ENCODE measurements at places on chromosomes 13 and 19. TPM values are rescaled to one million over a fixed set of nuclear protein-coding genes. Genes with fewer than 3 reads are reported as not detected.
A peak's percentile ranks its signal among the peaks of the same experiment; 100 is the strongest.

- DNase-seq: no peak
- H3K4me3 ChIP-seq: no peak overlapping the region
- H3K36me3 ChIP-seq: no peaks in the 10 kb centered on the region
- no peaks in the 10 kb centered on the region for H3K27me3 ChIP-seq
- no peaks in the 10 kb centered on the region for H3K4me1 ChIP-seq
- no peak overlapping the region for H3K27ac ChIP-seq
These were observed 12.1 kb downstream of the PIN1 start for GRCh38 chr19:9847087-9847671.

- no peaks in the 10 kb centered on the region for H3K36me3 ChIP-seq
- no peak overlapping the region for H3K27ac ChIP-seq
- no peak overlapping the region for H3K4me3 ChIP-seq
- H3K27me3 ChIP-seq: no peaks in the 10 kb centered on the region
These were observed 2494.2 kb upstream of the PCDH20 start for GRCh38 chr13:63909726-63910375.

DNA sequence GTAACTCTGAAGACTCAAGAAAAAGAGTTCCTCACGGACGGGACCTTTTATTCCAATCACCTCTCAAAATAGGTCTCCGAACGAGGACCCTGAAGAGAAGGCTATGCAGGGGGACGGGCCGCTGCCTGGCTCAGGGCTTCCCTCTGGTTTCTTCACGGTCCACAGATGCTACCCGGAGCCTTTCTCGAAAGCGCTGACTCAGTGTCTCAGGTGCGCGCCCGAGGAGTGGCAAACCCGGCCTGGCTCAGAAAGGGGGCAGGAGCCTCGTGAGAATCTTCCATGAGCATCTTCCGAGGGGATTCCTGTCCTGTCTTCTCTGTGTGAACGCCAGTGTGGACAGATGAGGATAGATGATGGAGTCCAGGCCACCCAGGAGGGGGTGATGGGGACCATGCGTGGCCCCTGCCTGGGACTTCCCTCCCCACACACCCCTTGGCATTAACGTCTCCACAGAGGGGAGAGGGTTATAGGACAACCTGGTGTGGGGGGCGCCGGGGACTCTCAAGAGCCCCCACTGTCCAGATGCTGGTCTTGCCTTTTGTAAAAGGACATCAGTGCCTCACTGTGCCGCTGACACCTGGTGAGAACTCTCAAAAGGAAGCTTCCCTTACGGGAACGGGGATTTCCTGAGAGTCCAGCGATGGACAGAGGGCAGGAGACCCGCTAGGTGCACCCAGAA is 16.5 kb downstream of the LSM4 start:
- peaks cover 54% of the 10 kb centered on the region for H3K4me1 ChIP-seq
- H3K36me3 ChIP-seq: no peaks in the 10 kb centered on the region
- DNase-seq: no peak
- H3K27me3 ChIP-seq: no peaks in the 10 kb centered on the region
- H3K27ac ChIP-seq: peak overlapping the region; percentile 60

DNA sequence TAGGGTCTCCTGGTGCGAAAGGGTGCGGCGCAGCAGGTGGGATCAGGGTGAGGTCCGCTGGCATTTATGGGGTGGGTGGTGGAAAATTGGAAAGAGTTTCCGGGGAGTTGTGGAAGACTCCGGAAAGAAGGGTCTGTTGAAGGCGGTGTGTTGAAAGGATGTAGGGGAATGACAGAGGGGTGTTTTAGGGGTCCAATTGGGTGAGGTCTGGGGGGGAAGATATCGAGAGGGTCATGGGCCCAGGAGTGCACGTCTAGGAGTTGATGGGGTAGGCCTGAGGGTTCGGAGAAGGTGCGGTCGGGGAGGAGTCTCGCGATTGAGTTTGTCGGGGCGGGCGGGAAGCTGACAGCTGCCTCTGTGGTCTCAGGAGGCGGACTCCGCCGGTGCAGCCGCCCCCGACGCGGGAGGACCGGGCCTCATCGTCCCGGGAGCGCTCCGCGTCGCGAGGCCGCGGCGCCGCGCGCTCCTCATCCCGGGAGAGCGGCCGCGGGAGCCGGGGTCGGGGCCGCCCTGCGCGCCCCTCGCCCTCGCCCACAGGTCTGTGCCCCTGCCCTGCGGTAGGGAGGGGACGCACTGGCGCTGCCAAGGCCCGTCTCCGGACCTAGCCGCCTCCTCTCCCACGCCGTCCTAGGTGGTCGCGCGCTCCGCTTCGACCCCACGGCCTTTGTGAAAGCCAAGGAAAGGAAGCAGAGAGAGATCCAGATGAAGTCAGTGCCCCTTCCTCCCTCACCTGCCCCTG is 7.0 kb downstream of the PGLYRP1 start:
- H3K4me3 ChIP-seq: peak overlapping the region; percentile 46
- peak; percentile 85 for DNase-seq
- H3K27ac ChIP-seq: no peak overlapping the region
- H3K27me3 ChIP-seq: peaks cover 17% of the 10 kb centered on the region

DNA sequence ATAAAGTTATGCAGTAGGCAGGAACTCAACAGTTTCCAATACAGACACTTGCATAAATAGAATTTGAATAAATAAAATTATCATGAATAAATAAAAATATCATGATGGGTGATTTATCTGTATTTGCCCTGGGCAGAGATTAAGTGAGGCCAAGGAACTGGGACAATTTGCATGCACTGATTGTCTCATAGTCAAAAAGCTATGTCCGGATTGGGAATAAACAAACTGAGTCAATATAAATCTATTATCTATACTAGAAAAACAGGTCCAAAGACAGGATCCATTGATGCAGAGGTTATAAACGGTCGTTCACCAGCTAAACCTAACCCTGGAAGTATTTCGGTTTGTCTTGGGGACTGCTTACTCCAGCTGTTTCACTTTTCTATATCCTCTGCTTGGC is 26.2 kb upstream of the FBXL3 start:
- no peak overlapping the region for H3K27ac ChIP-seq
- no peaks in the 10 kb centered on the region for H3K27me3 ChIP-seq
- H3K4me3 ChIP-seq: no peak overlapping the region
- DNase-seq: no peak
- no peaks in the 10 kb centered on the region for H3K4me1 ChIP-seq

TBC1D4 gene
- 16.6 TPM for total RNA-seq

DNA sequence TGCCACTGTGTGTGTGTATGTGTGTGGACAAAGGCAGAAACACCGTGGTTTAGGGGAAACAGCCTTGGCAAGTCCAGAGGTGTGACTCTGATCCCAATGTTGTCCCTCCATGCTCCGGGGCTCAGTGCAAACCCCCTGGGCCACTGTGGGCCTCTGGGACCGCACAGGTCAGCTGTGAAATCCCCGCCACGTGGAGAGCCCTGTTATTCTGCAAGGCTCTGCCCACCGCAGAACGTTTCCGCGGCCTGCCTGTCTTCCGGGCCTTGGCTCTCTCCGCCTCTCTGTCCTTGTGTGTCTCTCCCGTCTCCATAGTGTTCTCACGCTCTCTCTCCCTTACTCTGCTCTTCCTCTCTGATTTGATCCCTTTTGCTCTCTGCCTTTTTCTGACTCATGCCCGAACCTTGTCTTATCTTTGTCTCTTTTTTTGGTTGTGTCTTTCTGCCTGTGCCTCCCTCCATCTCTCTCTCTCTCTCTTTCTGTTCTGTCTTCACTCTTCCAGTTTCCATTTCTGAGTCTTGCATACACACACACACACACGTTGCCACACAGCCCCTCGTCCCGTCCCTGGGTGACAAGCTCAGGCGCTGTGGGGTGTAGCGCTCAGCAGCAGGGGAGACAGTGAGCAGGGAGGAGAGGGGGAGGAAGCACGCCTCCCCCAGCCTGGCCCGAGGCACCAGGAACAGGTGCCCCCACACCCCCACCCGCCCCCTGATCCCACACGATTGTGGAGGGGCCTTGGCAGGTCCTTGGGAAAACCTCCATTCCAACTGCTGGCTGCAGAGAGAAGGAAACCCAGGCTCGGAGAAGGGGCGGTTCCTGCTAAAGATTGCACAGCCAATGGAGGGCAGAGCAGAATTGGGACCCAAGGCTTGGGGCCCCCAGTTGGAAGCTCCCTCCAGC is 3.0 kb downstream of the TTYH1 start:
- no peaks in the 10 kb centered on the region for H3K4me1 ChIP-seq

All from left lung (tissue), 14 donors.